ENCODE measurements at places on chromosomes 11 and 22. TPM values are rescaled to one million over a fixed set of nuclear protein-coding genes. Genes with fewer than 3 reads are reported as not detected.
A peak's percentile ranks its signal among the peaks of the same experiment; 100 is the strongest.

OR5P2 gene
- total RNA-seq, result not detected

GP1BB gene
- 20.1 TPM for total RNA-seq

- peak; percentile 59 for DNase-seq
Observed at GRCh38 chr11:109015283-109015682, 350.4 kb downstream of the DDX10 start.

DNA sequence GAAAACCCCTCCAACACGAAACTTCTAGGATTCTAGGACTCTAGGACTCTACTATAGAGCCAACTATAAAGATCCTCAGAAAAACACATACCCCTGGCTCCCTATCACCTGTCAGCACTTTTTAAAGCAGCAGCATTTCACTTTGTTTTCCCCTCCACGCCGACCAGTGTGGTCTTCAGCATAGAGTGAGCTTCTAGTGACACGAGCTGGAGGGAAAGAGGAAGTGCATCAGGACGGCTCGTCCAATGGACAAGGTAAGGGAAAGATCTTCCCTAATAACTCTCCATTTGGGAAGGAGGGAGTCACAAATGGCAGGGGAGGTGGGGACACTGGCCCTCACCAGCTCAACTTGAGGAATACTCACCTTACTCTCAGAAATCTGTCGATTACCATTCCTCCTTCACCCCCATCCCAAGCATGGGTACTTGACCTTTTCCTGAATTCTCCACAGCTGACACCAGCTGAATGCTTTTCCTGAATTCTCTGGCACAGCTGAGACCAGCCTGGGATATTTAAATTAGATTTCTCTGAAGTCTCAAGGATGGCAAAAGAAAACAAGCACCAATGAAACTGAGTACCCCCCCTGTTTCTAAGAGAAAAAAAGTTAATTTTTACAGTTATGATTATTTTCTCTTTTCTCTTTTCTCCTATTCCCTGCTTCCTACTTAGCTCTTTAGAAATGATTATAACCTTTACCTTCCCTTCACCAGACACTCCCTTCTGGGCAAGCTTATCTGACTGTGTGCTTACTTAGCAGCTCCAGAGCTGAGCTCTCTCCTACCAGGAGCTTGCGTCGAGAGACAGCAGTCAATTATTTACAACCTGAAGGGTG lies 33.3 kb upstream of the NNMT start:
- peak; percentile 64 for DNase-seq

- DNase-seq, result peak; percentile 79
Observed at GRCh38 chr11:120883404-120884080, 140.4 kb upstream of the TBCEL start.
